ENCODE measurements at places on chromosomes 16 and 17.
A peak's percentile ranks its signal among the peaks of the same experiment; 100 is the strongest.

DNA sequence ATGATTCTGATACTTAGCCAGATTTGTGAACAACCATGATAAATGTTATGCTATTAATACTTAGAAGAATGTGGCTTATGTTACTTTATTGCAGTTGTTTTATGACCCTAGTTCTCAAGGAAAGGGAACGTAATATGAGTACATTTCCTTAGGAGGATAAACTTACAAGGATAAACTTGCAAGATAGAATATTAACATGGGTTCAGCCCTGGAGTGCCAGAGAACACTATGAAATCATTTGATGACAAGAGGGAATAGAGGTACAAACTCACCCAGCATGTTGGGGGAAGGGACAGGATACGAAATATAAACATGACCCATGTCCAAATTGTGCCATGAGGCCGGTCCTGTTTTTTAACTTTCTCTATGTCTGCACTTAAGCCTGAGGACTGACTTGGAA lies 13.0 kb upstream of the ABCA5 start:
- DNase-seq = no peak

- DNase-seq = no peak
These were observed 17.1 kb downstream of the TRAF4 start for GRCh38 chr17:28760601-28761562.

DNA sequence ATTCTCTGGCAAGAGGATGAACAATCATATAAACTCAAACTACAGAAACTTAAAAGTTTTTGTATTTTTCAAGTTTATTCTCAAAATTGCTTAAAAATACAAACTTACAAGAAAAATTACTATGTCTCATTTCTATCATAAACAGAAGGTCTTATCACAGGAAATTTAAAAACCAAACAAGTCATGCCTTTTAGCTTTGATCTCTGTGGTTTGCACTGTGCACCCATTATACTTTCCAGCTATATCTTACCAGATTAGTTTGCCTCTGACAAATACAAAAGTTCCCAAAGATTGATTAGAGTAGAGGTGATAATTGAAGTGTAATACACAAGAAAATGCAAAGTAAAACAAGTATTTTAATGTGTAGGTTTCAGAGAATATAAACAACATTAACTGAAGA lies 117.4 kb downstream of the MYO1D start:
- no peak for DNase-seq

GRCh38 chr17:4314618-4315017 lies 50.8 kb upstream of the ANKFY1 start:
- DNase-seq = no peak

GRCh38 chr17:58960068-58960467 lies 146.6 kb downstream of the TRIM37 start:
- DNase-seq = no peak

DNA sequence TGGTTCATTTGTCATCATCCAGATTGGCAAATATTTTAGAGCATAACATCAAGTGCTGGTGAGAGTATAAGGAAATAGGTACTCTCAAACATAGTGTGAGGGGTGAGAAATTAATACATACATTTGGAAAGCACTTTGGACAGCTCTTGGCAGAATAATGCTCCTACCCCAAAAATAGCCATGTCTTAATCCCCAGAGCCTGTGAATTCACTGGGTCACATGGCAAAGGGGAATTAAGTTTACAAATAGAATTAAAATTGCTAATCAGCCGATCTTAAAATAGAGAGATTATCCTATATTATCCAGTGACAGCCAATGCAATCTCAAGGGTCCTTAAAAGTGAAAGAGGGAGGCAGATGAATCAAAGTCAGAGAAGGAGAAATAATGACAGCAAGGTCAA lies 38.8 kb upstream of the ANKFN1 start:
- no peak for DNase-seq

DNA sequence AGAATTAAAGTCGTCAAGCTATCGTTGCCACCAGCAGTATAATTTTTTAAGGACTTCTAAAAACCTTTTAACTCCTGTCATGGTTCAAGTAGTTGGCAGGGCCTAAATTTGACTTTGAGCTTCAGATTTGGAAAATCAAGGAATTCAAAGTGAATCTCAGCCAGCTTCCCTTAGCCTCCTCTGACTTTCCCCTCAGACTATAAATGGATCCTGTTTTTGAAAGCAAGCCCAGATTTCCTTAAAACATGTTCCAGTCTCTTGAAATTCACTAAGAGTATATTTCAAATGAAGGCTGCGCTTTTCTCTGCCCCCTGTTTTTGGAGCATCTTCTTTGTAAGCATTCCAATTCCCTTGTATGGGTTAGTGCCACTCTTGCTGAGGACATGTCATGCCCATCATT lies 101.8 kb upstream of the CDH8 start:
- DNase-seq = no peak

DNA sequence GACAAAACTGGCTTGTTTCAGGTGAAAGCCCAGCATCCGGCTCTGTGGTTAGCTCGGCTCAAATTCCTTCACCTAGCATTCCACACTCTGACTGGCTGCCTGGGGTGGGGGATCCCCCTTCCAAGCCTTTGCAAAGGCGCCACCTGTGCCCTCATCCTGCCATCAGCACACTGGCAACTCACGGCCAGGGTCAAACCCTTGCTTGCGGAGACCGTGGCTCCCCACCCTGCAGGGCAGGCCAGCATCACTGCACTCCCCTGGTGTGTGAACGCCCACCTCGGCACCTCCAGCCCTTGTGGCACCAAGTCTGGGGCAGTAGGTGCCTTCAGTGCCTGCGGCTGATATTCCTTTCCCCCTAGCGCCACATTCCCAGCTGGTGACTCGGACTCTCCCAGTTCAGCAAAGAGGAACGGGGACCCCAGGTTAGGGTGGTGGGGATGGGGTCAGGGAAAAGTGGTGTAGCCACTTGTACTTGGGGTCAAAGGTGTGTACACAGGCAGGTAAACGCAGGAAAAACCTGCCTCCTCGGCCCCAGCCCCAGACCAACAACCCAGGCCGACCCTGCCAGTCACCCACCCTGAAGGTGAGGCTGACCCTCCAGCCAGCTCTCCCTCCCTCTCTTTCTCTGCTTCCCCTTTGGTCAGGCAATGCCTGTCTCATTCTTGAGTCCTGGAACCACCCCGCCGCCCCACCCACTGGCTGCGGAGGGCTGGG lies 1.1 kb downstream of the FLII start:
- DNase-seq = peak; percentile 16

DNA sequence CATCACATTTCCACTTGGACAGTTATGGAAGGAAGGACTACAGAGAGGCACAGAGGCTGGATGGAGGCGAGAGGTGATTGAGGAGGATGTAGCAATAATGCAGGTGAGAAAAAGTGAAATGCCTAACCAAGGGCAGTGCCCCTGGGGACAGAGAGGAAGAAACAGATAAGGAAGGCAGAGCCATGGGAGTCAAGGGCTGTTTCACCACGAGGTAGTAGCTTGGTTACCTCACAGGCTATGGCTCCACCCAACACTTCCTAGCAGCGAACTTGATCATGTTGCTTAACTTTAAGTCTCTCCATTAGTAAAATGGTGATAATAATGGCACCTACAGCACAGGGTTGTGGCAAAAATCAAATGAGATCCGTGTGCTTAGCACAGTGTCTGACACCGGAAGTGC lies 83.9 kb downstream of the YPEL2 start:
- no peak for DNase-seq

DNA sequence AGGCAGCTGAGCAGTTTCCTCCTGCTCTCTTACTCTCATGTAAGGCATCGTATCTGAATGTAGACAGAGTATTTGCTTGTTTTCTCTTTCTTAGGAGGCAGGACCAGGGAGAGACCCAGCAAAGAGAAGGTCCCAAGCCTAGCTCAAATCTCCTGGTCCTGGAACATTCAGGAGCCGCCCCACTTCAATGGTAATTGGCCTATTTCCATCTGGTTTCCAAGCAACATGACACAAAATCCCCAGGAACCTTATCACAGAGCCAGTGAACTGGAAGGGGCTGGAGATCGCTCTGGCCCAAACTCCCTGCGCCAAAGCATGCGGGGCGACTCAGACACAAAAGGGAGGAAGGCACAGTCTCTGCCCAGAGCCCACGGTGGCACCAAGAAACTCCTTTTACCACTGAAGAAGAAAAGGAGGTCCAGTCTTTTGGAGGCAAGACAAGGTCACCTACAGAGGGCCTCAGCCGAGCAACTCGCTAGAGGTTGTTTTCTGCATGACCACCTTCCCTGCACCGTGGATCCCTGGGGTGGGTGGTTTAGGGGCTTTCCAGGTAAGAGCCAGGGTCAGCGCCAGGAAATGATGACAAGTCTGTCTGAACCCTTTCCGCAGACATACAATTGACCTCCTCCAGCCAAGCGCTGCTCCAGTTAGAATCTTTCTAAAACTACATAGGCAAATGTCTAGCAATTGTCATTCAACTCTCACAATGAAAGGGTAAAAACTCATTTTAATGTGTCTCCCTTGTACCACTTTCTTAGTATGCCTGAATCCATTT lies 394.7 kb downstream of the SOX9 start:
- DNase-seq = no peak

DNA sequence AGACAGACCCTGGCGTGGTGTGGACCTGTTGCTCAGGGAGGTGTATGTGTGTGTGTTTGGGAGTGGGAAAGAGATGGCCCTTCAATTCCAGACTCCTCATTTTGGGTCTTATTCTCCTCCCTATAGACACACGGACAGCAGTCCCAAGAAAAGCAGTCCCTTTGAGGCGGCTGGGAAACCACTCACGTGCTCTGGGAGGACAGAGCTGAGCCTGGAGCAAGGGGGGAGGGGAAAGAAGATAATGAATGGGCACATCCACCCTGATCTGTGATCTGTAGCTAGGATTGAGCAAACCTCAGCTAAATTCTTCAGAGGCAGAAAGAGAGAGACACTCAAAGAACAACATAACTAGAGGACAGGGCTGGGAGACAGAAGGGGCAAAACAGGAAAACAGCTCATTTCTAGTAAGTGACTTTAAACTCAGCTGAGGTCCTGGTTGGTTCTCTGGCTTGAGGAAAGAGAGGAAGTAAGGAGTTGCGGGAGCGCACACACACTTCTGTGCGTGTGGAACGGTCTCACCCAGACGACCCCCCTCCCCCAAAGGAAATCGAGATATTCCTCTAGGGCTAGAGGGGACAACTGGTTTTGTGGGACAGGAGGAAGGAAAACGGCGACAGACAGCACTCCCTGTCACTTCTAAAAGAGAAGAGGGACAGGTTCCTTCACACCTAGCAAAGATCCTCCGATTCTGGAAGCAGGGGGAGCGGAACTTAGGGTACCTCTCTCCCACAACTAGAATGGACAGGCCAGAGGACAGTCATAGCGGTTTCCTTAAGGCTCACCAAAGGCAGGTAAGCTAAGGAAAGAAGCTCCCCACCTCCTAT lies 658 bp downstream of the RAB5C start:
- peak; percentile 13 for DNase-seq

- DNase-seq = no peak
These were observed 13.8 kb upstream of the BCAR1 start for GRCh38 chr16:75264999-75265910.

- no peak for DNase-seq
These were observed 2.2 kb upstream of the ATXN1L start for GRCh38 chr16:71843572-71843971.

DNA sequence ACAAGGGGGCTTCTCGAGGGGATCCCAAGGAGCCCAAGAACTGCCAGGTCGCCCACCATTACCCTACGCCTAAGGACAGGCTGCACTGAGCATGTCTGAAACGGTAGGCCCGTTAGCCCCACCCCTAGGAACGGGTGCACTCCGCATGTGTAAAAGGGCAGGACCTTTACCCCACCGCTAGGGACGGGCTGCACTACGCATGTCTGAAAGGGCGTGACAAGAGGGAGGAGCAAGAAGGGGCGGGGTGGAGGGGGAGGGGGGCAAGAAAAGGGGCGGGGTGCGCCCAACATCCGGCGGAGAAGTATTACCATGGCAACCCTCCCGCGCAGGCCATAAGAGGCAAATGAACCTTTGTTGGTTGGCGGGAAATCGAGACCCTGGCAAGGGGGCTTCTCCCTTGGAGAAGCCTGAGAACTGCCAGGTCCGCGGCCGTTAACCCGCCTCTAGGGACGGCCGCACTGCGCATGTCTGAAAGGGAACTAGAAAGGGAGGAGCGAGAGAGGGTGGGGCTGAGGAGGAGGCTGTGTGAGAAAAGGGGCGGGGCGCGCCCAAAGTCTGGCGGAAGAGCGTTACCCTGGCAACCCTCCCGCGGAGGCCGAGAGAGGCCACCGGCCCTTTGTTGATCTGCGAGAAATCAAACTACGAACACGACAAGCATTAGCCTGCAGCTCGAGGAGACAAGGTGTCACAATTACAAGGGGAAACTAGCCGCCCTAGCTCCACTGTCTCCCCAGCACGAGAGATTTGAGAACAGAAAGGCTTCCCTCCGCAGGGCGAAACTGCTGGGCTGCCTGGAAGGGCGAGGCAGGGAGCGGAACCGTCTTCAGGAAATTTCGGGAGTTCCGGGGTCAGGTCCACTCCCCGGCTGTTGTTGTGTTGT lies 2046.8 kb downstream of the TP53TG3F start:
- DNase-seq = no peak

DNA sequence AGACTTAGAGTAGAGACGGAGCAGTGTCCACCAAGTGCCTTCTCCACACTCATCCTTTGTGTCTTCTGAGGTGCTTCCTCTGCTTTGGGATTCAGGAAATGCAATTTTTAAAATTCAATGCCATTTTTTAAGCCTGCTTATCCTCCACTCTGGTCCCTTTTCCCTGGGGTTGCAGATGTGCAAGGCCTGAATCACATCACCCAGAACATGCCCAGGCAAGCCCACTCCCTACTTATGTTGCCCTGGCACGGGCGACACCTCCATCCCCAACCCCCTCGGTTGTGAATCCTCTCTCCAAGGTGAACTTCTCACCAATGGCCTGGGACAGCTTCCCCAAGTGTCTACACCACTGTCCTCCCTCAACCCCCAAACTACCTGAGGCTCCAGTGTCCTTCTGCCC lies 116.2 kb downstream of the C17orf67 start:
- DNase-seq = no peak

- DNase-seq = no peak
These were observed 22.3 kb downstream of the FOXN1 start for GRCh38 chr17:28528327-28529012.

DNA sequence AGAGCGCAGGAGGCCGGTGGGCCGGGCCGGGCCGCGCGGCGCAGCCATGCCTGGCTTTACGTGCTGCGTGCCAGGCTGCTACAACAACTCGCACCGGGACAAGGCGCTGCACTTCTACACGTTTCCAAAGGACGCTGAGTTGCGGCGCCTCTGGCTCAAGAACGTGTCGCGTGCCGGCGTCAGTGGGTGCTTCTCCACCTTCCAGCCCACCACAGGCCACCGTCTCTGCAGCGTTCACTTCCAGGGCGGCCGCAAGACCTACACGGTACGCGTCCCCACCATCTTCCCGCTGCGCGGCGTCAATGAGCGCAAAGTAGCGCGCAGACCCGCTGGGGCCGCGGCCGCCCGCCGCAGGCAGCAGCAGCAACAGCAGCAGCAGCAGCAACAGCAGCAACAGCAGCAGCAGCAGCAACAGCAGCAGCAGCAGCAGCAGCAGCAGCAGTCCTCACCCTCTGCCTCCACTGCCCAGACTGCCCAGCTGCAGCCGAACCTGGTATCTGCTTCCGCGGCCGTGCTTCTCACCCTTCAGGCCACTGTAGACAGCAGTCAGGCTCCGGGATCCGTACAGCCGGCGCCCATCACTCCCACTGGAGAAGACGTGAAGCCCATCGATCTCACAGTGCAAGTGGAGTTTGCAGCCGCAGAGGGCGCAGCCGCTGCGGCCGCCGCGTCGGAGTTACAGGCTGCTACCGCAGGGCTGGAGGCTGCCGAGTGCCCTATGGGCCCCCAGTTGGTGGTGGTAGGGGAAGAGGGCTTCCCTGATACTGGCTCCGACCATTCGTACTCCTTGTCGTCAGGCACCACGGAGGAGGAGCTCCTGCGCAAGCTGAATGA lies 606 bp downstream of the THAP11 start:
- peak; percentile 64 for DNase-seq

GRCh38 chr17:75084039-75084660 lies 3.6 kb upstream of the SLC16A5 start:
- peak; percentile 45 for DNase-seq
